Inflammatory macrophage treated with lipopolysaccharide for 1 hour (primary cell): ENCODE measurements at places on chromosomes 6 and 20.

GRCh38 chr20:24935140-24935539, 13.9 kb upstream of the CST7 start:
- no peak for DNase-seq

GRCh38 chr6:11213422-11214021, 18.9 kb downstream of the NEDD9 start:
- DNase-seq: no peak

- no peak for DNase-seq
Observed at GRCh38 chr6:54800050-54800600, 46.4 kb upstream of the FAM83B start.

DNA sequence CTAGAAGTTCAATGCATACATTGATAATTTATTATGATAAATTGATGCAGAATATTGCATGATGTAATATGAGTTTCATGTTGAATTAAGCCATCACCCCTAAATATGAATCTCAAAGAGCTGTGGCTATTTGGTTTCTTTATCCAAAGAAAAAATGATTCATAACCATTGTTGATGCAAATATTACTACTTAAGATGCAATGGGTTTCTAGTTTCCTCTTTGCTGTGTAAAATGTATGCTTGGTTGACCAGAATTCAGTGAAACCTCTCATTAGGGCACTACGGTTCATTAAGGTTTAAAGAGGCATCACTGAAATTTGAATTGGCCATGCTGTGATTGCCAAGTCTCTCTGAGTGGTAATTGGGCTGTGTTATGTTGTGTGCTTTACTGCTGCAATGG, 492.5 kb upstream of the FLRT3 start:
- no peak for DNase-seq

DNA sequence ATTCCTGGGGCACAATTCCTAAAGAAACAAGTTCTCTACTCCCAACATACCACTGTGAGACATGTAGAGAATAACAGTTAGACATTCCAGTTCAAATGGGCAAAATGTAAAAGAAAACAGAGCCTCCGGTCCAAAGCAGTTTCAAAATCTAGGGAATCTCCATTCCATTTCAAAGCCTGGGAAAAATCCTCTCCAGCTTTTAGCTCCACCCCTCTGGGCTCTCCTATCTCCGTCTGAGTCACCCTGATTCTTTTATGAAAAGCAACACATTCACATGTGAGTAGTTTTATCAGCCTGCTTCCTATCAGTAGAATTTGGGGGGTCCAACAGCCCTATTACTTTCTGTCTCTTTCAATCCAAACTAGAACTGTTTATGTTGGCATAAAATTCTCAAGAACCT, 3.7 kb downstream of the CSNK2A1 start:
- DNase-seq: peak; percentile 77

DNA sequence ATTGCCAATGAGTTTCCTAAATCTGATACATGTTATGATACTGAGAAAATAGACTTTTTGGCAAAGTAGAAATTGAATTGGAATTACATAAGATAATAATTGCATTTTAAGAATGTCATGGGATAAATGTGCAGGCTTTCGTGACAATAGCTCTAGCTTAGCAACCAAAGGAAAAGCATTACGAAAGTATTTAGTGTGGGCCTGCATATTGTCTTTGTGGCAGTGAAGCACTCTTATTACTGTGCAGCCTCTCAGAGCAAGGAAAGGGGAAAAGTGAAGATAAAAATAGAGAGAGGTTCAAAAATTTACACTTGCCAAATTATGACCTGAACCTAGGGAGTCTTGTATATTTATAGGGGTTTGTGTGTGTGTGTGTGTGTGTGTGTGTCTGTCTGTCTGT, 12.6 kb upstream of the DEFB113 start:
- DNase-seq: no peak

GRCh38 chr6:118968416-118968815, 33.5 kb upstream of the MCM9 start:
- peak; percentile 14 for DNase-seq

DNA sequence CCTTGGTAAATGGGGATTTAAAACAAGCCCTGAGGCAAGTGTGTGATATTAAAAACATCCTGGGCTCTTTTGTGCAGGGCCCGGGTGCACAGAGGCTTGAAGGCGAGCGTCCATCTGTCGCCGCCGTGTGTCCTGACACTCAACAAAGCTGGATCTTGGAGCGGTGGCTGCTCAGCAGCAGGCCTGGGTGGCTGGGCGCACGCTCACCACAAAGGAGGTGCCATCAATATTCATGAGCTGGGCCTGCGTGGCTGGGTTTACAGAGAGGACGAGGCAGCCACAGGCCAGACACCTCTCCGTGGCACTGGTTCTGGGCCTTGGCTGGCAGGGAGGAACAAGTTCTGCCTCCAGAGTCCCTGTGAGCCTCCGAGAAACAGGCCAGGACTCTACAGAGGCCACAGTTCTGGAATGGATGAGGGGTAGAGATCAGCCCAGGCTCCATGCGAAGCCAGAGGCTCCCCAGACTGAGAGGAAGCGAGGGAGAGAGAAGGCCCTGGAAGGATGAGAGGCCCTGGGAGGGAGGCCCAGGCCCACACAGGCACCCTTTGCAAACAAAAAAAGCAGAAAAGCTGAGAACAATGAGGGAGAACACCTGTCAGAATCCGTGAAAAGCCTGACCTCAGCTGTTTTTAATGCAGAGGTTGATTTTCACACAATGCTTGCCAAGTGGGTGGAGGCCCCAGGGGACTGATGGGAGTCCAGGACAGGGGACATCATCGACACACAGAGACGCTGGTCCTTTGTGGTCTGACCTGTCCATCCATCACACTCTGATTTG, 21.9 kb downstream of the BHLHE23 start:
- DNase-seq: no peak

DNA sequence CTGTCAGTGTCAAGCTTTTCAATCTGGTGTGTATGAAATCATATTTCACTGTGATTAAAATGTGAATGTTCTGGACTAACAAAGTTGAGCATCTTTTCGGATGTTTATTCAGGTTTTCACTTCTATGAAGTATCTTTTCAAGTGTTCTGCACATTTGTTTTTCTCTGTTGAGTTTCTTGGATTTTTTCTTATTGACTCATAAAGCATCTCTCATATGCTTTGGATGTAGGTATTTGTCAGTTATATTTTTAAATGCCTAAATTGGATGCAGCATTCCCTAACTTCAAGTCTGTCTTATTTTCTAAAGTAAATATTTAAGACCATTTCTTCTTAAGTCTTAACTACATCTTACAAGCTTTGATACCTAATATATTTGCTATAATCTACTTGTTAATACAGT, 398.0 kb downstream of the PLCB1 start:
- no peak for DNase-seq
